ENCODE measurements at places on chromosomes 13 and 19.
A peak's percentile ranks its signal among the peaks of the same experiment; 100 is the strongest.

GRCh38 chr13:111241006-111241755 is 79.3 kb upstream of the TEX29 start:
- no peak for DNase-seq

DNA sequence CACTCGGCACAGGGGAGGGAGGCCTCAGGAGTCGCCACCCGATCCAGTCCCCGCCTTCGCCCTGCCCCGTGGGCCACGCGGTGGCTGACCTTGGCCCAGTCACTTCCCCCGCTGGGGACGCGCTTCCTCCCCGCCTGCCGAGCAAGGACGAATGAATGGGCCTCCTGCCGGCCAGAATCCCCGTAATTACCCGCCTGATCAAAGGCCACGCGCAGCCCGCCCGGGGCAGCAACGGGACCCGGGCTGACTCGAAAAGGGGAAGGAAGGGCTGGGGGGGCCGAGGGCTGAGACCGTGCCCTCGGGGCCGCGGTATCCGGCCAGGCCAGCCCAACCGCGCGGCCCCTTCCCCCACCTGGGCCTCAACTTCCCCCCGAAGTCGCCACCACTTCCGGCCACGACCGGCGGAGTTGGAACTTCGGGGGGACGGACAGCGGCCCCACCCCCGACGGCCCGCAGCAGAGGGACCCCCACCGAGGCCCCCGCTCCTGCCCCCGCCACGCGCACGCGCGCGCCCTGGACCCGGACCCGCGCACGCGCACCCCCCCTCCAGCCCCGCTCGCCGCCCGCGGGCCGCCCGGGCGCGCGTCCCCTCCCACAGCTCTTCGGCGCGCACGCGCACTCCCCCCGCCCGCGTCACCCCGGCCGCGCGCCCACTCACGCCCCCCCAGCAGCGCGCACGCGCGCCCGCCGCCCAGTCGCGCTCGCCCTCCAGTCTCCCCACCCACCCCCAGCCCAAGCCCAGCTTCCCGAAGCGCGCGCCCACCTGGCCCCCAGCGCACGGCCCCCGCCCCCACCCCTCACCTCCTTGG is 520 bp downstream of the ZNF787 start:
- DNase-seq = peak; percentile 45

DNA sequence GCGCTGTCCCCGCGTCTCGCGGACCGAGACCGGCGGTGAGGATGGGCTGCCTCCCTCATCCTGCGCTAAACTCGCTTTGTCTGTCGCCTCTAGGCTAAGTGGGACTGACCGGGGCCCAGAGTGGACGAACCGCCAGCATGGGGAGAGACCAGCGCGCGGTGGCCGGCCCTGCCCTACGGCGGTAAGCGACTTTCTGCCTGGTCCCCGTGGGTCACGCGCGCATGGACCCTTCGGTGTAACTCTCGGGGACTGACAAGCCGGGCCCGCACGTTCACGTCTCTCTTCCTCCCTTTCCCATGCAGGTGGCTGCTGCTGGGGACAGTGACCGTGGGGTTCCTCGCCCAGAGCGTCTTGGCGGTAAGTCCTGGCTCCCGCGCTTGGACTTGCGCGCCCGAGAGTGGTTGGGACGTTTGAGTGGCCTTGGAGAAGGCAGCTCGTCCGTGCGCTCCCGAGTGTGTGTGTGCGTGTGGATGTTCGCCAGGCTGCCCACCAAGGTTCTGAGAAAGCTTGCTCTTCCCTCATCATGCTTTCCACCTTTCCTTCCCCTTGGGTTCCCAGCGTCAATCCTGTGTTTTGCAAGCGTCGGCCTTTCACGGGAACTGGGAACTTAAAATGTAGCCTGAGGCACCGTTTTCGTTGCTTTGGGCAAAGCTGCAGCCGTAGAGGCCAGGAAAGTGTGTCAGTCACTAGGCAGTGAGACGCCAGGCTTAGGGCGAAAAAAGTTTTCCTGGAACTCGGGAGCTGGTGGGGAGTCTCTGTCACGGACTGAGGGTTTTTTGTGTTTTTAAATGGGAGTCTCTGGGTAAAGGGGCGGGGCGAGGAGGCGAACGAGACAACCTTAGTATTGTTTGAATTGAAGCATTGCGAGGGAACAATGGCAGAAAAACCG is 927 bp downstream of the COL4A2 start:
- DNase-seq = peak; percentile 71

- DNase-seq = no peak
Measured at GRCh38 chr19:46494941-46495785, 504 bp downstream of the PNMA8B start.

DNA sequence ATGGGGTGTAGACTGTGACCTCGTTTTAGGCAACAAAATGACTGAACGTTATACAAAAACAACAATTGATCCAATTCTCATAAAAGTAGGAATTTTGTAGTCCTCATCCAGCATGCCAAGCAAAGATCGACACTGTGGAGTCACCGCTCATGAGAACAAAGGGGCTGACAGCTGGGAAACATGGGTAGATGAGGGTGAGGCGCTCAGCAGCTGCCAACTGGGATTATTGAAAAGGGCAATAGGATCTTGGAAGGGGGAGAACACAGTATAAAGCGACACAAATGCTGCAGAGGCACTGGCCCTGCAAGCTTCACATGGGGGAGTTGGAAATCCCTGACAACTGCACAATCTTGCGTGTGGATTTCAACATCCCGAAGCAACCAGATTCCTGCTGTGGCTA is 5.4 kb upstream of the ZNF765 start:
- DNase-seq = no peak

GRCh38 chr19:30092721-30093569 is 150.9 kb downstream of the URI1 start:
- DNase-seq = no peak

DNA sequence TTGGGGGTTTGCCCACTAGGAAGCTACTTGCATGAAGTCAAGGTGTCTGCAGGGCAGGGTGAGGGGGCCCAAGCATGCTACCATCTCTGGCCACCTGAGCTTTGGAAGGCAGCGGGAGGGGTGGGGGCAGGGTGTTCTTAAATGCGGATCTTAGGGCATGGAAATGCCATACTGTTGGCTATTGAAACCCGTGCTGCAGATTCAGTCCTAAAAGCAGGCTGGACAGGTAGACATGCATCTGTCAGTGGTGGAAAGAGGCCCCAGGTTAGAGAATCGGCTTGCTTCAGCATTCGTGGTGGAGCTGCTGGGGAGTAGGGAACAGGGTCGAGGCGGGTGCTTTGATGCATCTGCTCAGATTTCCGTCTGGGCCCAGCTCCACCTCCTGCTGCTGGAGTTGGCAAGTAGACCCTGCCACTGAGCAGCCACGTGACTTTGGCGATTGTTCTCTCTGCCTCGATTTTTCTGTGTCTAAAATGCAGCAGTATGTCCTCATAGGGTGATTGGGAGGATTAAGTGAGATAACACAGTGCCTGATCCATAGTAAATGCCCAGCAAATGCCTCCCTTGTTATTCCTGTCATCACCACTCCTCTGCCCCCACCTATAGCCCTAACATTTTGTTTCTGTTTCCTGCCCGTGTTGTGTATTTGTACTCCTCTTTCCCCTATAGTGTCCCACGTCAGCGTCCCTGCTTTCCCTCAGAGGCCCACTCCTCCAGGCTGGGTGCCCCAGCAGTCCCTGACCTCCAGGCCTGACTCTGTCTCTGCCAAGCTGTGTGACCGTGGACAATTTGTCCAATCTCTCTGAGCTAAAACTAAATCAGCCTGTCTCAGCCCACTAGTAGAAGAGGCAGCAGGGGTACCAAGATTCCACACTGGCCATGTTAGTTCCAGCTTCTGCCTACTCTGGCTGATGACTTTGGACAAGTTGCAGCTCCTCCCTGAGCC is 5.8 kb downstream of the PPP1R37 start:
- no peak for DNase-seq

Data from renal cortical epithelial cell (primary cell).